ENCODE measurements at places on chromosomes 7 and 10.

GRCh38 chr7:80581486-80582260 lies 56.8 kb upstream of the CD36 start:
- no peak for DNase-seq

GRCh38 chr7:148049068-148049467 lies 541.5 kb upstream of the C7orf33 start:
- no peak for DNase-seq

GRCh38 chr7:79199961-79200360 lies 253.5 kb downstream of the MAGI2 start:
- DNase-seq, result no peak

GRCh38 chr7:155889636-155890511 lies 77.6 kb upstream of the SHH start:
- no peak for DNase-seq

DNA sequence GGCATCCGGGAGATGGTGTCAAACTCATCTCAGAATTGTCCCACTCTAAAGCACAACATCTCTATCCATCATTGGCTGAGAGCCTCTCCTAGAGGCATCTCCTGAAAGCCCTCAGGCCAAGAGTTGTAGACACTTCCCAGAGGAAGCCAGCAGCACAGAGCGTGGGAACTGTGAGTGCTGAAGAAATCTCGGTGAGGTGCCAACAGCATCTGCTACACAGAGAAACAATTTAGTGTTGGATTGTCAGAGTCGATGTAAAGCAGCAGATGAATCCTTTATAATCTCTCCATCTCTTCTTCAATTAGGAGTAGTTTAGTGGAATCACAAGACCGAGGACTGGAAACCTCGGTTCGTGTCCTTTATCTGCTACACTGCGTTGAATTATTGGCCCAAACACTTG lies 172.2 kb downstream of the C7orf25 start:
- no peak for DNase-seq
